Stimulated activated CD8-positive, alpha-beta memory T cell treated with anti-CD3 and anti-CD28 coated beads, Interleukin-7, amount 100 ng/mL, for 1 hour (primary cell): ENCODE measurements at places on chromosomes 4 and X.

GRCh38 chrX:123311486-123311885 is 127.4 kb downstream of the GRIA3 start:
- no peak for DNase-seq

DNA sequence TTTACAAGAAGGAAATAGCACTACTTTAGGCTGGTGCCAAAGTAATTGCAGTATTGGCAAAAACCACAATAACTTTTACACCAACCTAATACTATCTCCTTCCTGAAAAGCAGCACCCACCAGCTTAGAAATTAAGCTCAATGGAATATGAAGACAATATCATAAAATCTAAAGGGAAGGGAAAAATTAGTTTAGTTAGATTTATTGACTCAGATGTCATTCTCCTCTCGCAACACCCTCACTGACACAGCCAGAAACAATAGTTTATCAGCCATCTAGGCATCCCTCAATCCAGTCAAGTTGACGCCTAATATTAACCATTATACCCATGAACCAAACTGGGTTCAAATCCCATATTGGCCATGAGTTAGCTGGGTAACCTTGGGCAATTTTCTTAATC is 820.4 kb upstream of the EPHA5 start:
- no peak for DNase-seq

GRCh38 chr4:53061091-53061850 is 199.2 kb downstream of the RASL11B start:
- DNase-seq = no peak

DNA sequence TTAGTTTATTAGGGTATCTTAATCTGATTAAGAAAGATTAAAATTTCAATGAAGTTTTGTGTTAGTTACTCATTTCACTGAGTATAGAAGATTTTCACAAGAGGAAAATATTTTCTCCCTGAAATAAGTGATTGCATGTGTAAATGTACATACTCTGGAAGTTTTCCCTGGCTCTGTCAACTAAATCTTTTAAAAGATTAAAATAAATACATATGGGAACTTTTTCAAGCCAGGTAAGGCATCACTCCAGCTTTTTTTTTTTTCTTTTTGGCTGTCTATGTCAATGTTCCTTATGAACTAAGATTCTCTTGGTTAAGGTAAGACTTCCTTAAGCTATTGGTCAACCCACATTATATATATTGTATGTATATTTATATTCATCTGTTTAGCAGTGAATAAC is 117.6 kb downstream of the CBR4 start:
- no peak for DNase-seq

DNA sequence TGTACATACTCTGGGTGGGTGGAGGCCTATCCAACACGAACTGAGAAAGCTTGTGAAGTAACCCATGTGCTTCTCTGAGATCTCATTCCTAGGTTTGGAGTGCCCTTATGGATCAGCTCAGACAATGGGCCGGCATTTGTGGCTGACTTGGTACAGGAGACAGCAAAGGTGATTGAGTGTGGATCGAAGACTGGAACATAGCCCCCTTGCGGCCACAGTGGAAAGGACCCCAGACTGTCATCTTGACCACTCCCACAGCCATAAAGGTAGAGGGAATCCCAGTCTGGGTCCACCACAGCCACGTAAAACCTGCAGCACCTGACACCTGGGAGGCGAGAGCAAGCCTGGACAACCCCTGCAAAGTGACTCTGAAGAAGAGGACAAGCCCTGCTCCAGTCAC is 598.0 kb upstream of the AADAT start:
- DNase-seq = no peak
